ENCODE measurements at places on chromosomes 6 and 20.

DNA sequence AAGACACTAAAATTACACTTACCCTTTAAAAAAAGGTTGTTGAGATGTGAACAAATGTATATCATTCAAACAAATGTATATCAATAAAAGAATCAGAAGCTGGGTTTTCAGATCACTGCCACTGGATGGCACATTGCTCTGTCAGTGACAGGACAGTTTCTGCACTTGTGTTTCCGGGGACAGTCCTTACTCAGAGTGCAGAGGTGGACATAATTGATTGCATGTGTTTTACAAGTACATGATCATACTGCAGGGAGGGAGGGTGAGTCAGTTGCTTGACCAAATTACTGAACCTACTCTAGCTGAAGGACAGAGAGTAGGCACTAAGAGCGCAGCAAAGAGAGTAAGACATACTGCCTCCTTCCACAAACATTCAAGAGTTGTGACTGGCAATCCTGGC lies 302.3 kb downstream of the TENT5A start:
- no peak for DNase-seq

DNA sequence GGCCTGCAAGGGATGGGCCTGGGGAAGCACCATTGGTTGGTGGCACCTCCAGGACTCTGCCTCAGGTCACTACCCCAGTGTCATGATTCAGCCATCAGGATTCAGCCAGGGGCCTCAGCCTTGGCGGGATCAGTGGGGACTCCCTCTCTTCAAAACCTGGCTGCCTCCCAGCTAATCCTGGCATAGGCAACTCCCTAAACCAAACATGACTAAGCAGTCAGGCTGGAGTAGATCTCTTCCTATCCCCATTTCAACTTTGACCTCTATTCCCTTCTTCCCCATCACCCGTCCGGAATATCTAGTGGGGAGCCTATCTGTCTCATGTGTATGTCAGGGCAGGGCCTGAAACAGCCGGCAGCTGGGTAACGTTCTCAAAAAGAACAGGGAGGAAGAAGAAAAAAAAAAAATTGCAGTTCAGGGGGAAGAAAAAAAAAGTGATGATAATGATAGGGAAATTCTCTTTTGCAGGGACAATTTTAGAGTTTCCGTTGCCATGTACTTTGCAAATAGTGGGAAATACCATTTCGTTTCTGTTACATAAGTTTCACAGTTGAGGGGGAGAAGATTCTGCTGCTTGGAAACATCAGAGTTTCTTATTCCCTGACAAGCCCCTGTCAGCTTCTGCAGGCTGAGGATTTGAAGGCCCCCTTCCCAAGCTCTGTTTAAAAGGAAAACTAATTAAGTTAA lies 4.1 kb upstream of the PREX1 start:
- no peak for DNase-seq

GRCh38 chr20:13878566-13878965 lies 93.7 kb downstream of the NDUFAF5 start:
- DNase-seq, result no peak

DNA sequence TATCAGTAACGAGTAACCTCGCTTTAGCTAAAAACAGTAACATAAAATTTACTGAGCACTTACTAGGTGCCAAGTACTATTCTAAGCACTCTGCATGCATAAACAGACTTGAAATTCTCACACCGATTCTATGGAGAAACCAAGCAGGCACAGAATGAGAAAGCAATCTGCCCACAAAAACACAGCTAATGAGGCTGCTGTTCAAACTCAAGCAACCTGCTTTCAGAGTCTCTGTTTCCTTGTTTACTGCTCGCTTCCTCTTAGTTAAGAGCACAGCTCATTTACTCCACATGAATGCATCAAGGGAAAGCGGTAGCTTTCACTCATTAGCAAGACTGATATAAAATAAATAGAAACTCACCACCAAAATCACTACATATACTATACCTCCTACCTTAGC lies 37.4 kb downstream of the PRKN start:
- DNase-seq, result no peak

- no peak for DNase-seq
Observed at GRCh38 chr6:30970946-30971345, 12.6 kb upstream of the MUC21 start.

- DNase-seq, result no peak
Observed at GRCh38 chr6:6221787-6222535, 98.5 kb downstream of the F13A1 start.

DNA sequence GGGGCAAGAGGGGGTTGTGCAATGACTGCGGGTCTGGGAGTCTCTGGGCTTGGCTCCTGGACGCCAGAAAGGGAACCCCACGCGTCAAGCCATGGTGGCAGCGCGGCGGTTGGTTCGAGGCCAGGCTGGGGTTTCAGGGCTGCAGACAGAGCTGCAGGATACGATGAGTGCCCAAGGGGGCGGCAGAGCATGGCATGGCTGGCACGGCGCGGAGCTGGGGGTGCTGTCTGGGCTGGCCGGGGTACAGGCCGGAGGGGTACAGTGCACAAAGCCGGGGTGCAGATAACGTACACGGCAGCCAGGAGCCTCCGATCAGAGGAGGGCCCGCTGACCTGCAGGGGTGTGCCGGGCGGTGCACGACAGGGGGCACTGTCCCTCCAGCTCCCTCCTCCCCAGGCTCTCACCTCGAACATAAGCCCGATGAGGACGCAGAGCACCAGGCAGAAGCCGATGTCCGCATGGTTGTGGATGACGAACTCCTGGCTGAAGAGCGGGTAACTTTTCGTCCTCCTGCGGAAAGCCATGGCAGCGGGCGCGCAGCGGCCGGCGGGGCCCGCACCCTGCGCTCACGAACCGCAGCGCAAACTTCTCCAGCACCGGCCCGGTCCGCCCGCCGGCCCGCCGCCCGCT lies 353 bp downstream of the TRAM2 start:
- DNase-seq, result peak; percentile 34

DNA sequence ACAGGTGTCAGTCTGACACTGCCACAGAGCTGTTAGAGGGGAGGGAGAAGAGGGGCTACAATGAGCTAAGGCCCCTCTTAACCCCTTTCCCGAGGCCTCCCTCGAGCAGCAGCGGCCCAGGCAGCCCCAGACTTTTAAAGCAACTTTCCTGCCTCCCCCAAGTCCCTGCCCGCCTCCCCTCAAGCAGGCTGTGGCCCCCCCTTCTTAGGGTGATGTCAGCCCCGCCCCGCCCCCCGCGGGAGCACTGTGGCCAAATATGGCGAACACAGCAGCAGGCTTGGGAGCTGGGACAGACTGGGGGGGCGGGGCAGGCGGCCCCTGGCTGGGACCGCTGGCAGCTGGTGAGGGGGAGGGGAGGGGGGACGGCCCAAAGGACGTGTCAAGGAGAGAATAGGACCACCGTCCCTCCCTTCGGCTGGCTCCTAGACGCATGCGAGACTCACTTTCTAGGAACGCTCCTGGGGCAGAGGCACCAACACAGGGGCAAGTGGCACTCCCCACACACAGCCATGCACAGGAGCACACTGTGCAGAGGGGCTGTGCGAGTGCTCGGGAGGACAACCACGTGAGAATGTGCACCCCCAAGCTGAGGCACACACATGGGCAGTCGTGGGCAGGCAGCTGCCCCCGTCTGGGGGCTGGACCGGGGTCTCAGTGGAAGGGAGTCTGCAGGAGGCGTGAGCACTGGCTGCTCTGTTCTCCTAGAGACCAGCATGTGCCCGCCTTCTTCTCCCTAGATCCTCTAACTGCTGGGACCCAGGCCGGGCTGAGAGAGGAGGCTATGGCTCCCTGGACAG lies 6.7 kb downstream of the TEAD3 start:
- DNase-seq, result no peak

DNA sequence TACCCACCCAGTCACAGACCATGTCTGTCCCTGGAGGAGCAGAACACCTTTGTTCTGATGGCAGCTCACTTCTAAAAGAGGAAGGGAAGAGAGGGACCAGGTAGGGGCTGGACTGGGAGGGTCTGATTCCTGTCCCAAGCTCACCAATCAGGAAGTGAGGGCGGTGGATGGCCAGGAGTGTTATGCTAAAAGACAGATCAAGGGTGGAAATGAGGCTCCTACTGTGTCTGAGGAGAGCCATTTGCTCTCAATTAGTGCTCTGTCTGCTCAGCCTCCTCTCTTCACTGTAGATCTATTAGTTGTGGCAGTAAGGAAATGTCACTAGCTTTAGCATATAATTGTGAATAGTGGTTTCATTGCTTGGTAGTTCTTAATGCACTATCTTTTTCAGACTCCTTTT lies 72.5 kb downstream of the ARMC2 start:
- no peak for DNase-seq

DNA sequence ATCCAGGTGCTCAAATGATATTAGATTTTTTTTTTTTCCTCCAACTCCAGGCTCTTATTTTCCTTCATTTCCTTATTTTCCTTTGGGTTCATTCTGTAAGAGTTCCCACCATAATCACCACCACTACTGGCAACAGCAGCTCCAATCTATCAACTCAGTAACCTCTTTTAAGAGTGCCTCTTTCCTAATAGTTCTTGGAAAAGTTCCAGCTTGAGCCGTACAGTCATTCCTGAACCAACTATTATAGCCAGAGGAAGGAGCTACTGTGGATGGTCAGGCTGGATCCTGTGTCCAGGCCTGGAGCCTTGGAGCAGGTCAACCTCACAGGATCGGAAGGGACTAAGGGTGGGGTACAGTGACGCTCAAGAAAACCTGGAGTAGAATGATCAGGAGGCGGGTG lies 4.2 kb upstream of the ANGPT4 start:
- DNase-seq, result no peak

DNA sequence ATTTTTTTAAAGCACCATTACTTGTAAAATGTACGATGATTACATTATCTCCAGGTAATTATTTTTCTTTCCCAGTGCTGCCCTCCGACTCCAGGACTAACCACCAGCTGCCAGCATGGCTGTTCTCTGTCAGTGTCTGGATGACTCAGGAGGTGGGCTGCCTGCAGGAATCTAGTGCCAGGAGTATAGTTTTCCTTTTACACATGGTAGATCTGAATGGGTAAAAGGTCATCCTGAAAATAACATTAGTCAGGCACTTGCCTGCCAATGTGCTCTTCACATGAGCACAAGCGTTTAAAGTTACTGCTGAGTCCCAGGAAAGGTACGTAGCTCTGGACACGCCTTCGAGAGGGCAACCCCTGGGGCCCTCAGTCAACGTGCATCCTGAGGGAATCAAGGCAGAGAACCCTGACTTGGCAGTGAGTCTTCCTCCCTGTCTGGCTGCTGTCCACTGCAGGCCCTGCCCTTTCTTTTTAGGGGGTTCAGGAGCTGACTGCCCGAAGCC lies 2.4 kb downstream of the DYNLT1 start:
- DNase-seq, result no peak

DNA sequence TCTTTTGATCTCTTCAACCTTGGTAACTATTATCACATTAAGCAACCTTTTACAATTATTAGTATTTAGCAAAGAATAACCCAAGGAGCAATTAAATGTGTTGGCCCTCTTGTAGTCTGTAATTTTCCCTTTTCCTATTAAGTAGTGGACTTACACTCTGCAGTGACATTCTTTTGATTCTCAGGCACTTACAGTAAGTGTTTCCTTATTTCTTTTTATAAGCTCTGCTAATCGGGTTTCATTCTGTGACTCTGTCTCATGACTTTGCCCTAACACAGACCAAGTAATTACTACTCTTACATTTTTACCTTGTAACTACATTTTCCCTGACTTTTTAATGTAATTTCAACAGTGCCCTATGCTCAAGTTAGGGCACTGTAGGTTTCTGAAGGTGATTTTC lies 104.0 kb upstream of the EPHA7 start:
- no peak for DNase-seq

DNA sequence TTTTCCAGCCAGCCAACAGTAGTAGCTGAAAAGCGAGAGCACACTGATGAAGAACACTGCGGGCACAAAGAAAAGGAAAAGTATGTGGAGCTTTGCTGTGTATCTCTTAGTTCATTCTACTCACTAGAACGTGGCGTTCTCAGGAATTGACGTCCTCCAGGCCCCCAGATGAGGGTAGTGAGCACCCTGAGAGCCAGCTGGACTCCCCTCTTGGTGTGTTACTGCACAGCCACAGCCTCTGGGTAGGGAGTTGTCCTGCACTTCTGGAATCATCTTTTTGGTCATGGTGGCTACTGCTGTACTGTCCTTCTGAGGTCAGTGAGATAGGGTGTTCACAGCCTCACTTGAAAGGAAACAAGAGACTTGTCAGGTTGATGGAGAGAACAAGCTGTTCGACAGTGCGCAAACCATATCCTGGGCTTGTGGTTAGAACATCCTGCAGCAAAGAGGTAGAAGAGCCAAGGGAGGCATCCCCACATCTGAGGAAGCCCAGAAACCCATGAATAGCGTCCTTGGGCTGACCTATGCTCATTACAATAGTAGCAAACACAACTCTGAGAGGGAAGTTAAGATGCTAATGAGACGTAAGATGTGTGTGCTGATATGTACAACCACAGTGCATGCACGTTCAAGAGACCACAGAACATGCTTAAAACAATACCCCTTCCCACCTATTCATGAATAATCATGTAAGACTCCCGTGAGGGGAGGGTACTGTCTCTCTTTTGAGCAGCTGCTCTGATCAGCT lies 14.6 kb upstream of the HLA-F start:
- DNase-seq, result peak; percentile 80

DNA sequence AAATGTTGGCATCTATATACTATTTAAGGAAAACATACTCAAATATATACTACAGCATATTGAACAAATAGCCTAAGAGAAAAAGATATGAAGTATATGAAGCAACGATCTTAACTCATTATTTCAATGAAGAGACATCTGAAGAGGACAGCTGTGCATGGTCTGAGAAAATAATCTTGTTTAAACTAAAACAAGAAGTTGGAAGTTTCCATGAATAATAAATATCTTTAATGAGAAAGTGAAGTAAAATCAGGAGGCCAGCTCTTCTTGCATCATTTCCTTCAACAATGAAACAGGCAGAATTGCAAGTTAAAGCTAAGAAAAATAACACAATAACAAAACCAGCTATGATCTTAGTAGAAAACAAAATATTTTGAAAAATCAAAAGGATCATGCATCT lies 1265.4 kb upstream of the MAP3K7 start:
- DNase-seq, result no peak

DNA sequence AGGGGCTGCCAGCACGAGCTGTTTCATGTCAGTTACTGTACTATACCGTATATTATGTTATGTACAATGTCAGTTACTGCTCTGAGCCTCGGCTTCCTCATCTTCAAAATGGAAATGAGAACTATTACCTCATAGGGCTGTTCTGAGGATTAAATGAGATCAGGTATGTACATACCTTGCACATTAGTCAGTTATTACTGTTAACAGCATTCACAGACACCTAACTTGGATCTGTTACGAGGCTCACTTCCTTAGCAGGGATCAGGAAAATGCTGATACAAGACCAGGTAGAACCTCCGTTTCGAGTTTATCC lies 69.7 kb upstream of the TBC1D7 start:
- DNase-seq, result no peak

DNA sequence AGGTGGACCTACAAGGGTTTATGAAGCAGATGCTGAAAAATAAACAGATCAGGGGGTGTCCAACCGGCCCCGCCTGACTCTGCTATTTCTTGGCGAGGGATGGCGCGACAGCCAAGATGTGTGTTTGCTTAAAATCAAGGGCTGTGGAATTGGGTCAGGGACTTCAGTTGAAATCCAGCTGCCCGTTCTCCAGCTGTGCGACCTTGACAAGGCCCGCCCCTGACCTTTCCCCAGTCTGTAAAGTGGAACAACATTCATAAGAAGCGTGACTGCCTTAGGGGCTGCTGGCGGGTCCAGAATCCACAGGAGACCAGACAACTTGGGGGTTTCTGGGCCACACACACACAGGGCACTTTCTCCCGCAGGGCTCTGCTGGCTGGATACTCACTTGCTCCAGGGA lies 517.5 kb downstream of the PREX1 start:
- DNase-seq, result no peak

Measured in T-helper 22 cell (primary cell).